ENCODE measurements at places on chromosomes 4 and X.

DNA sequence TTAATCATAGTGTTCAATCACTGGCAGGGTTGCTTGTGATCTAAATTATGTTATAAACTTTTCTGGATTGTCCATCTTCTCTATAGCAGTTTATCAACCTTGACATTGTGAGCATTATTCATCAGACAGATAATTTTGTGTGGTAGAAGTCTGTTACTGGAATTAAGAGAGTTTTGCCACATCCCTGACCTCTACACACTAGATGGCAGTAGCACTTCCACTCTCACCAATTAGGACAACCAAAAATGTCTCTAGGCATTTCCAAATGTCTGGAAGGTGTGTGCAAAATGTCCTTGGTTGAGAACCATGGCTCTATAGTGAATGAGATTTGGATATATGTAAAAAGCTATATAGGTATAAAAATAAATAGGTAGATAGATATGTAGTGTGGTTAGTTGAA, 324.1 kb upstream of the FAM47C start:
- DNase-seq, result no peak

GRCh38 chr4:15006416-15007024, 4.2 kb downstream of the CPEB2 start:
- DNase-seq, result peak; percentile 27

DNA sequence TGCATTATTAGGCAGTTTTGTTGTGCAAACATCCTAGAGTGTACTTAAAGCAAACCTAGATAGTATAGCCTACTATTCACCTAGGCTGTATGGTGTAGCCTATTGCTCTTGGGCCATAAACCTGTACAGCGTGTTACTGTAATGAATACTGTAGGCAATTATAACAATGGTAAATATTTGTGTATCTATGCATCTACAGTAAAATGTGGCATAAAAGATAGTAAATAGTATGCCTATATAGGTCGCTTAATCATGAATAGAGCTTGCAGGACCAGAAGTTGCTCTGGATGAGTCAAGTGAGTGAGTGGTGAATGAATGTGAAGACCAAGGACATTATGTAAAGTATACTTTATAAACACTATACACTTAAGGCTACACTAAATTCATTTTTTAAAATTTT, 16.6 kb downstream of the USO1 start:
- no peak for DNase-seq

DNA sequence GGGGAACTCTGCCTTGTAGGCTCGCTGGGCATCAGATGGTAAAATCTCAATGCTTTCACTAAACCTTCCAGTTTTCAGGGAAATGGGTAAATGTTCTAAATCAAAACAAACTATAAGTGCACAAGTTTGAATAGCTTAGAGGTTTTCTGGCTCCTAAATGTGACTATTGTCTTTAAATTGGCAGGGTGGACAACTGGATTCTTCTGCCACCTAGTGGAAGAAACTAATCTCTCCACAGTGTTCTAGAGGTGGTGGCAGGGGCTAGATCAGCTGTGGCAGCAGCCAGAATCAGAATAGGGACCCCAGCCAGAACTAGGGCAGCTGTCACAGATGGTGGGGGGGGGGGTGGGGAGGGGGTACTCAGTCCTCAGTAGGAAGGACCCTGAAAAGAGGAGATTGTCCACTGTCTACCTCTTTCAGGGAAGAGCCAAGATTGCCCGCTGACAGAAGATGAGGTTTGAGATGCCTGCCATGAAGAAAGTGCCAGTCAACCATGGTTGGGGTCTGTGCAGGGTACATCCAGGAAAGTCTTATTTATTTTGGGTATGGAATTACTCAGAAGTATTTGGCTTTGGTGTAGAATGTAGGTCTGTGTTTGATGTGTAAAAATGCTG, 201.4 kb downstream of the CCNG2 start:
- peak; percentile 49 for DNase-seq

- DNase-seq, result no peak
Measured at GRCh38 chrX:110143454-110144210, 140.7 kb downstream of the TMEM164 start.

GRCh38 chr4:183149616-183150539, 50.8 kb downstream of the WWC2 start:
- DNase-seq, result no peak

DNA sequence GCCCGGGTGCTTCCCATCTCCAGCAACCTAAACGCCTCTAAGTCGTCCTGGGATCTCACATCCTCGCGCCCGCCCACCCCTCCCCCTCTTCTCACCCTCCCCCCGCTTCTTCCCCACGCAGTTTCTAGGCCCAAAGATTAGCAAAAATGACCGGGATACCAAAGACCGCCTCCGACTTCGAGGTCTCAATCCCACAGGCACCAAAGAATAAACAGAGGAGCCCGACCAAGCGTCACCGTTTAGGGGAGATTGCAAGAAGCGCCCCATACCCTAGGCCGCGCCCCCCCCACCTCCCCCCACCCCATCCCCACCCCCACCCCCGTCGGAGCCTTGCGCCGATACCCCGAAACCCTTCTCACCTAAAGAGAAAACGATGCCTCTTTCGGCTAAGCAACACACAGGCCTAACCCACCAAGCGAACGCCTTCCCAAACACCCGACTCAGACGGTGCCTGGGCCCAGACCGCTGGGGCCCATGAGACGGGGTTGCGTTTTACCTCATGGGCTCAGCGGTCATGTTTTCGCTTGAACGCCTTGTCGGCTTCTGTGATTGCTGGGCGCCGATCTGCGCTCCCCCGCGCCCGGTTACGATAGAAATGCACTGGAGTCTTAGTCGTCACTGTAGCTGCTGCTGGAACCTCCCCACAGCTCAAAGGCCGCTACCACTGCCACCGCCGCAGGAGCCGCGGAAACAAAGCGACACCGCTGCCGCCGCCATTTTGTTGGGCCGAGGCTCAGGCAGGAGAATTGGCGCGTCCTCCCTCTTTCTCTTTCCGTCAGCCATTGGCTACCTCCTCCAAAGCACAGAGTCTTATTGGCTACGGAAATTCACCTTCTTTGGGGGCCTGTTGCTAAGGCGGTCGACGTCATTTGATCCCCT, at the start of gene ATRX:
Gene ATRX (minus strand): TSS at position 731 of the 879 bp plus-strand sequence. CDS start 215 bp downstream, at position 516.
- peak; percentile 75 for DNase-seq
